ENCODE measurements at places on chromosomes 5 and 9.

- DNase-seq: no peak
These were observed 148.0 kb downstream of the BRINP1 start for GRCh38 chr9:119221276-119221675.

DNA sequence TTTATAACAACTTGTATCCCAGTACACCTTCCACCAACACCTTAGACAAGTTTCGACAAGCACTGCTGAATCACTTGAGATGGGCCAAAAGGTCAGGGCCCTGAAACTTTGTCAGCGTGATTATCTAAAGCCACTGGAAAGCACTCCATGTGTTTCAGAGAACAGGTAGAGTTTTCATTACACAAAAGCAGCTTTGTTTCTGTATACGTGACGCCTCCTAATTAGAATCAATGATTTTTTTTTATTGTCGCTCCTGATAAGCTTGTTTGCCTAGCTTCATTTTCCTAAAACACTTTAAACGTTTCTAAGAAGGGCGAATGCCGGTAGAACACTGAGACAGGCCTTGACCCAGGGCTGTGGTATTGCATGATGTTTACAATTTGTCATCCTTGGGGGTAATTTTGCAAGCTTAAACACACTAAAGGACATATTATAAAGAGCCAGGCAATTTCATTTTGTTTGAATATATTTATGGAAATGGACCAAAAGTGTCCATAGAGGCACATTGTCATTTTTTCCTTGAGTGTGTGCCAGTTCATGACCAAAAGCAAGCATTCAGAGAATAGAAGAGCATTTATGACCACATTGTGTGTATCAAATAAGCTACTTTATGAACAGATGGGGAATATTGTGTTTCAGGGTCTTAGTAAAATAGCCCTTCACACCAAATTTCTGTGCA lies 193.6 kb downstream of the GLIS3 start:
- DNase-seq: no peak

- peak; percentile 33 for DNase-seq
These were observed at the start of gene HCN1 for GRCh38 chr5:45696206-45696836. HCN1 (minus strand) TSS chr5:45696380.

DNA sequence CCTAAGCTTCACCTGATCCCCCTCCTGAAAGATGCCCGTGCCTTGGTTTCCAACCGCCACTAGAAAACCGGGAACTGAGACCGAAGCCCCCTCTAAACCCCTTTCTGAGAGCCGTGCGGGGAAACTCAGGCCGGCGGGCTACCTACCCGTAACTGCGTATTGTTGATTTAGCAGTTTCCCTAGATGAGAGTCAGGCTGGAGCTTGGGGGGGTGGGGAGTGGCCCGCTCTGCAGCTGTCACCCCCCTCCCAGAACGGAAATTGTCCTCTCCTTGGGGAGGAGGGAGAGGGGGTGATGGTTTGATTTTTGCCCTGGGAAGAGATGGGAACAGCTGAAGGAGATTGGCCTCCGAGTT lies 2.5 kb downstream of the CXXC5 start:
- DNase-seq: no peak

DNA sequence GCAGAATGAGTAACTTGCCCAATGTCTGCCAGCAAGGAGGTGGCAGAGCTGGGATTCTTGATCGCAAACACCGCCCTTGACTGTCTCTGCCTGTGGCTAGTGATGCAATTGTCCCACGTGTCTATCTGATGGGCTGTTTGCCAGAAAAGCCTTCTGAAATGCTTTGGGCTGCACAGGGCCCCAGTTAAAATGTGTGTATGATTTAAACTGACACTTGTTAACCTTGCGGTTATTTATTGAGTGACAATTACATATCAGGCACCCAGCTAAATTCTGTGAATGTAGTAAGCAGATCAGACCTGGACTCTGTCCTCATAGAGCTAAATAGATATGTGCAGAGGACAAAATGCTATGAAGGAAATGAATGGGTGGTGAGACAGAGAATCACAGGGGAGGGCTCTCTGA lies 11.6 kb upstream of the IL12B start:
- DNase-seq: no peak

Measured in stimulated activated naive B cell treated with anti-CD40 and anti-IgM and Interleukin-4, amounts not matched to agents 10 μg/mL and 1 μg/mL and 100 μg/mL, for 72 hours (primary cell).